ENCODE measurements at places on chromosomes 1 and 21. TPM values are rescaled to one million over a fixed set of nuclear protein-coding genes. Genes with fewer than 3 reads are reported as not detected.

PADI2 gene
- total RNA-seq, result 2.8 TPM

ANGPTL7 gene
- total RNA-seq, result not detected

ILDR2 gene
- 0.38 TPM for total RNA-seq

FCGR1A gene
- not detected for total RNA-seq

IRF6 gene
- total RNA-seq, result 20.9 TPM

NOS1AP gene
- 4.8 TPM for total RNA-seq

CD53 gene
- total RNA-seq, result not detected

GSTM2 gene
- total RNA-seq, result 18.7 TPM

COL8A2 gene
- 0.40 TPM for total RNA-seq

AMY1A gene
- not detected for total RNA-seq

AKR7A3 gene
- 0.92 TPM for total RNA-seq

Measured in endodermal cell (in vitro differentiated cells).